ENCODE measurements at places on chromosomes 2 and 18. TPM values are rescaled to one million over a fixed set of nuclear protein-coding genes. Genes with fewer than 3 reads are reported as not detected.

GRCh38 chr2:72182547-72182946 lies 34.9 kb upstream of the CYP26B1 start:
- no peak for DNase-seq

The GDF7 gene
- 0.06 TPM for total RNA-seq

The LGALSL gene
- 3.8 TPM for total RNA-seq

The SGO2 gene
- total RNA-seq, result 55.3 TPM
